Hepatic stellate cell (primary cell): ENCODE measurements at places on chromosomes 3 and 15.
A peak's percentile ranks its signal among the peaks of the same experiment; 100 is the strongest.

- no peak for DNase-seq
These were observed 21.4 kb upstream of the SPPL2A start for GRCh38 chr15:50786871-50787270.

DNA sequence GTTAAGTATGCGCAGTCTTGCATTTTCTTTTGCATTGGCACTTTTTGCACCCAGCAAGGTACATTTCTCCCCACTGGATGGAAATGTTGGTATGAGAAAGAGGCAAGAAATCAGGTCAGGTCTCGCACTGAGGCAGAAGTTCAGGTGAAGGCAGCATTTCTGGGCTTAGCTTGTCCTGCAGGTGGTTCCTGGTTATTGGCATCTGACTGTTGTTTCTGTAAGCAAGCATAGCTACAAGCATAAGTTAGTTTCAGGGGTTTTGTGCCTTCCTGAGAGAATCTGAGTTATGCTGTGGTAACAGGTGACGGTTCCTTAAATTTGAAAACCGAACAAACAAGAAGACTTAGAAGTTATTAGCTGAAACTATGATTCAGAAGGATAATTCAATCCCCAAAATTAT, 139.4 kb upstream of the GRM7 start:
- DNase-seq: no peak

DNA sequence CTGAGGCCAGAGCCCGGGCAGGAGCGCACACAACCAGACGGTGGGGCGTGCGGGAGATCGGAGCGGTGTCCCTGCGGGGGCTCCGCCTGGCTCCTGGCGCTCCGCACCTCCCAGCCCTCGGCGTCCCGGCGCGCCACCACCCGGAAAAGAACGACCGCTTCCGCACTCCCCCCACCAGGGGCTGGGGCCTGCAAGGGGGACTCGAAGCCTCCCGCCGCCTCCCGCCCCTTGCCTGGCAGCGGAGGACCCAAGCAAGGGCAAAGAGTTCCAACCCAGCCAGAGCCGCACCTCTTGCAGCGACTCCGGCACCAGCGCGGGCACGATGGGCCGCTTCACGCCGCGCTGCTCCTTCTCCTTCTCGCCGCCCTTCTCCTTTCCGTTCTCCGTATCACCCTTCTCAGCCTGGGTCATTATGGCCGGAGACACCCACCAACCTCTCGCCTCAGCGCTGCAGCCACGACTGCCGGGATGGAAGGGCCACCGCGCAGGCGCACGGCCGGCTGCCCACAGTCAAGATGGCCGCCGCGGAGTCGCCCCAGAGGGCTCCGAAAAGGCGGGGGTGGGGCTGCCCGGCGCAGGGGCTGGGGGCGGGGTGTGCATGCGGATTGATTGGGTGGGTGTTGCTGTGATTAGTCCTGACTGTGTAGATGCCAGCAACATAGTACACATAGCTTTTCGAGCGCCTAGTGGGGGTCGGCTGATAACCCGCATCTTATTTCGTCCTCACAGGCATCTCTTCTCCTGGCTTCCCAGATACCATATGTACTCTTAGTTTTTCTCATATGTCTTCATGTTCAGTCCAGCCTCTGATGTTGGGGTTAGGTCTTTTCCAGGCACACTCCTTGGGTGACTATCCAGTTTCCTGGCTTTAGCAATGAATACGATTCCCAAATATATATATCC, at the start of gene ACTR8:
TSS of gene ACTR8 (minus strand) at position 462 of the 903 bp plus-strand sequence. CDS start at position 411, 51 bp downstream.
- DNase-seq: peak; percentile 88

- DNase-seq: no peak
These were observed 768.1 kb downstream of the GBE1 start for GRCh38 chr3:80993241-80993945.

DNA sequence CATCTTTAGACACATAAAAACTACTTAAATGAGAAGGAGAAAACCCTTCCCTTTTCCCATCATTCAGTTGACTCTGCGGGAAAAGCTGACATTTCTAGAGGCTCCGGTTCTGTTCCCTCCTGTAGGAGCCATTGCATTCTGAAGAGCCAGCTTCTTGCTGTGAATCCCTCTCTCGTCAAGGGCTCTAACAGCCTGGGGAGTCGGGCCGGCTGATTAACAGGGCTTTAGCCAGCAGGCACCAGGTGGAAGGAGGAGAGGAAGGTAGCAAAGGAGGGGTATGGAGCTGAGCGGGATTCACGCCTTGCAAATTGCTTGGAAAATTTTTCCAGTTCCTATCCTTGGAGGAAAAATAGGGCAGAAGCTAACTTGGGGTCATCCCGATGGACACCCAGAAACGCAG, 108.3 kb upstream of the UBE2E1 start:
- no peak for DNase-seq

DNA sequence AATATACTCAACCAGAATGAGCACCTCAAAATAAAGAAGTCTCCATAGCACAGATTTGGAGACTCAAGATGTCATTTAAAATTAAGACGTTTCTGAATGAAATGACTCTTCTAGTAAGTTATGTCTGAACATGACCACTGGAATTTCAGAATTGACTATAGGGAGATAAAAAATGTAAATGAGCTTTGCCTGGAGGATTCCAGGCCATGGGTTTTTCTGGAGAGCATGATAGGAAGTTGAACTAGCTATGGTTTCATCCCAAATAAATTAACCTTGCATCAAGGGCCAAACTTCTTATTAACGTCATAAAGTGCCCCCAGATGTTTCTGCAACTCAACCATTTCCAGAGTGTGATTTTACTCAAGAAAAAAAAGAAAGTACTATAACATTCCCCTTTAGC, 222.6 kb upstream of the NR2F2 start:
- peak; percentile 25 for DNase-seq

DNA sequence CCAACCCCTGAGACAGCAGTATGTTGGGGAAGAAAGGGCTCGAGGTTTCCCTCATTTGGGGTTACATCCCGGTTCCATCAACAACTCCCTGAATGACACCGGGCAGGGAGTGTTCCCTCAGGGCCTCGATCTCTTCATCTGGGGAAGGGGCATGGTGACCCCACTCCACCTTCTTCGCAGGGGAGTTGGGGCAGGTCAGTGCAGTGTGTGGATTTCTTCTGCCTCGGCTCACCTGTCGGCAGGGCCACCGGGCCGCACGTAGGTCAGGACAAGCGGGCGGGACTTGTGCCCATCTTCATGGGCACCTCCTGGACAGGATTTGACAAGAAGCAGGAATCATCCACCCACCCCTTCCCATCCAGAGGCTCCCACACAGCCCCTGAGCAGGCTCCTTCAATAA, 17.4 kb downstream of the GRIP2 start:
- DNase-seq: no peak

GRCh38 chr15:28959326-28959725, 73.6 kb downstream of the APBA2 start:
- no peak for DNase-seq
